ENCODE measurements at places on chromosomes 11 and 22.
A peak's percentile ranks its signal among the peaks of the same experiment; 100 is the strongest.

GRCh38 chr22:37887584-37888378 lies 18.3 kb upstream of the MICALL1 start:
- DNase-seq: no peak

DNA sequence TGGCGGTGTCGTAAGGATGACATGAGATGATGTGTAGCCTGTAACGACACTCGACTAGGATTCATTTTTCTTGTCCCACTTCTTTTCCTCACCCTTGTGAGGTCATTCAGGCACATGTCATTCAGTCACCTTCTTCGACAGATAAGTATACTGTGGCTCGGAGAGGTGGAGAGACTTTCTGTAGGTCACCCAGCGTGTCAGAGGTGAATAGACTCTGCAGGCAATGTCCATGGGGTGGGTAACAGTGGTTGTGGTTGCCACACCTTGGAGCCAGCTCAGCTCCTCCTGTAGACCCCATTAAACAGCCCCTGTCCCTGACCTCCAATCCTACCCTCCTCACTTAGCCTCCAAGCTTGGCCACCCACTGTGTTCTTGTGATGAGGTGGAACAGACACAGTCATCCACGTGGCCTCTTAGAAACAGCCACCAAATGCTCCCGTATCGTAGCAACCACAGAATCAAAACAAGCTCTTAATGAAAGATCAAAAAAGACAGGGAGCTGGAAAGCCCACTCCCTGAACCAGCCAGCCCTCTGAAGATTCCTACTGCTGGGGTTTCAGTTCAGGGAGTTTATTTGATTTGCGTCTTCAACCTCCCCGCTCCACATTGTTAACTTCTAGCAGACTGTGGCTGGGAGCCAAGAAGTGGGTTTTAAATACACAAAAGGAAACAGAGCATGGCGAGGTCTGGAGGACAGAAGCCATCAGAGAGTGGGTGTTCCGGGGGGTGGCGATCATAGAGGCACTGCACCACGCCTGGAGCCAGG lies 89.0 kb upstream of the GRK3 start:
- DNase-seq: no peak

GRCh38 chr22:48772286-48772907 lies 1055.3 kb downstream of the BRD1 start:
- DNase-seq: no peak

DNA sequence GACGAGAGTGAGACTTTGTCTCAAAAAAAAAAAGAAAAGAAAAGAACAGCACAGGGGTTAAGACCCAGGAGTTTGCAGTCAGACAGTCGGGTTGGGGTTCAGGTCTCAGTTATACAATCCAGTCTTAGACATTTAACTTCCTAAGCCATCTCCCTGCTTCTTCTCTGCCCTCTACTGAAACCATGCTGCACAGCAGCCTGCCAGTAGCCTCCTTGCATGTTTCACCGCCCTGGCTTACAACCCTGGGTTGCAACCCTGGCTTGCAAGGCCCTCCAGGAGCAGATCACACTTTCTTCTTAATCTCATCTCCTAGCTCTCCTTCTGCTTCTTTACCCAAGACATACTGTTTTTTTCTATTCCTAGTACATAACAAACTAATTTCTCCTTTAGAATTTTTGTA lies 5.9 kb upstream of the B3GAT3 start:
- DNase-seq: no peak

- no peak for DNase-seq
Observed at GRCh38 chr11:109865548-109866186, 227.5 kb upstream of the ZC3H12C start.

DNA sequence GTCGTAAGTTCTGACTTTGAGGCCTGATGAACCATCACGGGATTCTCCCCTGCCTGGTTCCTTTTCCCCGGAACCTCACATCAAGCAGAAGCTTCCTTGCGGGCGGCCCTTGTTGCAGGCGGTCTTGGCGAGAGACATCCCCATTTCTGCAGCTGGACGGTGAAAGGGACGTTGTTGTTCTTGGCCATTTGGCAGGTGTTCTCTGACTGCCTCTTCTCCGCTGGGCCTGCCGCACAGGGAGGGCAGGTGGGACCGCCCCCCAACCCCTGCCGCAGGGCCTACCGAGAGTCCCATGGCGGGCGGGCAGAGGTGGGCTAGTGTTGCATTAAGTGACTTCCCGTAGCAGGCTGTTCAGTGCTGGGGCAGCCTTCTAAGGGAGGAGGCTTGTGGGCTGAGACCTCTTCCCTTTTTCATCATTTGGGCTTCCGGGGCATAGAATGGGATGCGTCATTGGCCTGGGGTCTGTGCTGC lies 26.9 kb upstream of the GRAMD4 start:
- DNase-seq: peak; percentile 71

DNA sequence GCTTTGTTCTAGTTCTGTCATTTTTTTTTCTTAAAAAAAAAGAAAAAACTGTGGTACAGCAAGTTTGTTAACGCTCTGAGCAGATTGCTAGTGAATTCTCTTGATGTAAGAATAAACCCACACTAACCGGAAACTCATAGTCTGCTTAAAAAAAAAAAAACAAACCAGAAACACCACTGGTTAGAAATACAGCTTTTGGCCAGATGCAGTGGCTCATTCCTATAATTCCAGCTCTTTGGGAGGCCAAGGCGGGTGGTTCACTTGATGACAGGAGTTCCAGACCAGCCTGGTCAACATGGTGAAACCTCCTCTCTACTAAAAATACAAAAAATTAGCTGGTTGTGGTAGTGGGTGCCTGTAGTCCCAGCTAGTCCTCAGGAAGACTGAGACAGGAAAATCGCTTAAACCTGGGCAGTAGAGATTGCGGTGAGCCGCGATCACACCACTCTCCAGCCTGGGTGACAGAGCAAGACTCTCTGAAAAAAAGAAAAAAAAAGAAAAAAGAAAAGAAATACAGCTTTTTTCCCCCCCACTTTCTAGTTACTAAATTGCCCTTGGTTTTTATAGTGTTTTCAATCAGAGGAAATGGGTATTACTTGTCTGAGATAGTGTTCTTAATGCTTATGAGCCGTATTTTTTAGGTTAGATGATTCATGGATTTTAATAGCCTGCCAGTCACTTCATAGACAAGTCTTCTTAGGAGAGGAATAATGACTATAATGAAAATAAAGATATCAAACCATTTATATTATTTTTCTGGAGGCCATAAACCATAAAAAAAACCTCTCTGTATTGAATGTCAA lies 222.8 kb downstream of the DDX10 start:
- no peak for DNase-seq

DNA sequence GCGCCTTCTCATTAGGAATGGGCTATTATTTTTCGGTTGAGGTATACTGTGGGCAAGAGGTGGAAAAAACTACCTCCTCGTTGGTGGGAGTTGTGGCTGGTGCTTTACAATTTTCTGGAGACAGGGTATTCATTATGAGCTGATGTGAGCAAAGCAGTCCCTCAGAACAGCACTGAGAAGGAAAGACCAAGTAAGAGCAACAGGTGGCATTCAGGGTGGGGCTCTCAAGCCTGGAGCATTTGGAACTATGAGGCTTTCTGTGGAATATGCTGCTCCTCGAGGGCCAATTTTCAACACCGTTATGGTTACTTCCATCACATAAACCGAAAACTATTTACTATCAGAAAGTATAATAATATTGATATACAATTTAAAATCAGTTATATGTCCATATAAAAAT lies 3.7 kb downstream of the SNX19 start:
- no peak for DNase-seq
